Muscle of back (tissue), 13 donors: ENCODE measurements at places on chromosomes 3 and 15.

DNA sequence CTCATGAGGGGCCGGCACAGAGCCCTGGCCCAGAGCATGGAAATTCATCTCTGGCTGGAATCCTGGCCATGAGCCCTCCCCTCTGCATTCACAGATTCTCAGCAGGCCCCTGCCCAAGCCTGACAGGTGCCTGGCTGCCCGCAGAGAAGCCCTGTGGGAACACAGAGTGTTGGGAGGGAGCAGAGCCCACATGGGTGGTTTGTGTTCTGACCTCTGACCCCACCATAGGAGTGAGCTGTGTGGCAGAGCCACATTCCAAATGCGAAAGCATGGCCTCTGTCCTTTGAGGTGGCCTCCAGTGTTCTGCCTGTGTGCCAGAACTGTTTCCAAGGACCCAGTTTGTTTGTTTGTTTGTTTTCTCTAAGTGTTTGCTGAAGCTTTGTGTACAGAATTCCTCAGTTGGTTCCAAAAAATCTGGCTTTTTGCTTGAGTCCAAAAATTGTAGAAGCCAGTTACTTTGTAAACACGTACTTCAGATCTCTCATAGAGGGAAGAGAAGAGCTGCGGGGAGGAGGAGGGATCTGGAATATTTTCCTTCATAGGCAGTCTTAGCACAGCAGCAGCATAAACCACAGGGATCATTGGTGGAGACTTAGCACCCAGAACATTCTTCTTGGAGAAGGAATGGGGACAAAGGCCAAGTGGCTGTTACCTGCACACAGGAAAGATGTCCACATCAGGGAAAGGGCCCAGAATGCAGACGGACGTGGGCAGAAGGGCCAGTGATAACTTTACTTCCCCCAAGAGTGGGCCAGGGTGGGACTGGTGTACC is 36.0 kb downstream of the GRAMD2A start:
- no peak for DNase-seq

GRCh38 chr3:57892423-57892822 is 115.8 kb upstream of the FLNB start:
- no peak for DNase-seq

GRCh38 chr3:173725507-173725906 is 328.0 kb downstream of the NLGN1 start:
- DNase-seq, result no peak

GRCh38 chr3:110813541-110813940 is 258.1 kb upstream of the NECTIN3 start:
- no peak for DNase-seq

DNA sequence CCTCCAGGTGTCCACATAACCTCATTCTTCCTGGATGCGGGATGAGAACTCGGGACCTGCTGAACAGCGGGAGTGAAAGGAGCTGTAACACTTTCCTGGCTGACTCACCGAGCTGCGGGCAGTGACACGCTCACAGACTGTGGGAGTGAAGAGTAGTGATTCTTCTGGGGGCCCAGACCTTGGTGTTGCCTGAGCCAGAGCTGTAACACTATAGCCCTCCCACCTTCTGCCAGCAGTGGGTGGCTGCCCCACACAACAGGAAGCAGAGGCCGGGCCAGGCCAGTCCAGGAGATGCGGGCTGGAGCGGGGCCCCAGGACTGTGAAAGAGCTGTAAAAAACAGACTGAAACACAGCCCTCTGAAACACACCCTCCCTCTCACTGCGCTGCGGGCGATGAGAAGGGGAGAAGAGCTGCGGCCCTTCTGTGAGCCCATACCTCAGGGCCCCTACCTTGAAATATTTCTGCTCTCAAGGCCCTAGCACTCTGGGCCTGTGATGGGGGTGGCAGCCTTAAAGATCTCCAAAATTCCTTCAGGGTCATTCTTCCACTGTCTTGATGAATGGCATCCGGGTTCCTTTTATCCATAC is 464.0 kb upstream of the CCDC54 start:
- DNase-seq, result no peak

- no peak for DNase-seq
These were observed 220.9 kb upstream of the ICE2 start for GRCh38 chr15:60699845-60700244.

DNA sequence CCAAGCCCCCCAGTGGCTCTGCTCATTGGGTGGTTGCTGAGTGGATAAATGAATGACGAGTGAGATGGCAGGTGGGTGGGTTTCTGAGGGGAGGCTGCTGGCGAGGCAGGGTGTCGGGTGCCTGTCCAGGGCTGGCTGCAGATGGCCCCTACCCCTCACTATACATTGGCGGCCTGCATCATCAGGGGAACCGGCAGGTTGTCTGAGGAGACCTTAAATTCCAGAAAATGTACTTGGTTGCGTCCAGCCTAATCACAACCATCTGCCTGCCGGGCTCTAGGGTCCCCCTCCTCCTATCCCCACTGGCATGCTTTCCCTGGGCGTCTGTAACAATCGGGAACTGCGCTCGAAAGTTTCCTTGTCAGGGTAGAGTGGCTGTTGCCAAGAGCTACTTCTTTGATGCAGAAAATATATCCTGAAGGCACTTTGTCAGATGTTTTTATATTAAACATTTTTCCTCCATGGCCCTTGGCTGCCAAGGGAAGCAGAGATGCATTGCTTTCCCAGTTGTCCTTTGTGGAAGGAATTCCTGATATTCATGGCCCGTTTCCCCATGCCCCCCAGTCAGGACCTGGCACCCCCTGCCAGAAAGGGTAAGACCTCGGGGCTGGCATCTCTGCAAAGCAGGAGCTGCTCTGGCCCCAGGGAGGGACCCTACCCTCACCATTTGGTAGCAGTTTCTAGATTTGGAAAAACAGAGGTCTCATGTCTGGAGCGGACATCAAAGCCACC is 22.9 kb downstream of the SMAD6 start:
- no peak for DNase-seq

- DNase-seq, result no peak
These were observed 35.5 kb downstream of the DZIP1L start for GRCh38 chr3:138079901-138080300.

GRCh38 chr3:58237238-58237940 is at the start of gene ABHD6:
Gene ABHD6 (plus strand): TSS chr3:58237792. CDS start chr3:58256587, 18,795 bp downstream.
- DNase-seq, result peak; percentile 95

- no peak for DNase-seq
These were observed 24.1 kb downstream of the GABPB1 start for GRCh38 chr15:50330921-50331320.

DNA sequence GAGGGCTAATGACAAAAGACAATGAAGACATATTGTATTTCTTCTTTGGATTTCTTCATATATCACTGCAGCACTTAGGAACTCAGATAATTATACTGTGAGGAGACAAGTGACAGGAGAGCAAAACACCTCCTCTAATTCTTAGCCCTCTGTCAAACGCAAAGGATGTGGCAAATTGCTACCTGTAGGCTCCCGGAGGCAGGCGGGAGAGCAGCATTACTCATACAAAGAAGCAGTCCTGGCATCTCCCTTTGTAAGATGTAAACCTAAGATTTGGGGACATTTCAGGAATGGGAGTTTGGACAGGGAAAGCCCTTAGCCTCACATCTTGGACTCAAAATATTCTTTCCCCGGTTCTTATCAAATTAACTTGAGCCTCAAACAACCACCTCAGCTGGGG is 460.8 kb downstream of the SOX2 start:
- DNase-seq, result no peak

- DNase-seq, result no peak
These were observed 12.2 kb downstream of the MYLK start for GRCh38 chr3:123871946-123872345.

- DNase-seq, result peak; percentile 48
These were observed 308.5 kb downstream of the SV2B start for GRCh38 chr15:91408476-91409076.

DNA sequence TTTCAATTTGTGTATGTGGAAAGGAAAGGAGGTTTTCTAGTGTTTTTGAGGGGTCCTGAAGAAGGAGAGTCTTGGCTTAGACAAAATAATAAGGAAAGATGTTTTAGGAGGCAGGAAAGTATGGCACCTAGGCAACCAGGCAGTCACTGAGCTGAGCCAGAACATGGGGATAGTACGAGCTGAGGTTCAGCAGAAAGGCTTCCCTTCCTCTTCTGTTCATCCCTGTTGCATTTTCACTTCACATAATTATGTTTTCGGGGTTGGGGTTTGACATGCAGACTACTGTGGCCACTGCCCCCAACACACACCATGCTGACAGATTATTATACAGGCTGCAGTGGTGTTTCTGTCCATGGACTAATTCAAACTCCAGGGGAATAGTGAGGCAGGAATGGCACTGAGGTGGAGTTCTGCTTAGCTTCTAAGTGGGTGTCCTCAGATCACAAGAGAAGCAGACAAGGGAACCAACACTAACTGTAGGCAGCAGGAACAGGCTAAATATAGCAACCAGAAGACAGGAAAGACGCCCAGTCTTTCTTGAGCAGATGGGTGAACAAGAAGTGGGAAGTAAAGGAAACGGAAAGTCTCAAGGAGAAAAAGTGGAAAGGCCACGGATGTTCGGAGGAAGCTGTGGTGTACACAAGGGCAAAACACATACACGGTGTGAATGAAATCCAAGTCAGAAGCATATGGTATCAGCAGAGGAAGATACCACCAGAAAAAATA is 305.8 kb downstream of the PLCL2 start:
- DNase-seq, result peak; percentile 29

GRCh38 chr3:121836064-121836463 is 1.1 kb downstream of the EAF2 start:
- no peak for DNase-seq

GRCh38 chr3:179068779-179069530 is 2.7 kb downstream of the ZMAT3 start:
- no peak for DNase-seq

- DNase-seq, result no peak
These were observed 25.8 kb upstream of the SCAANT1 start for GRCh38 chr3:63937661-63938651.

GRCh38 chr3:172635588-172635987 is 75.3 kb downstream of the NCEH1 start:
- DNase-seq, result no peak

- DNase-seq, result no peak
These were observed 357.8 kb downstream of the VPS13C start for GRCh38 chr15:61702224-61703020.

DNA sequence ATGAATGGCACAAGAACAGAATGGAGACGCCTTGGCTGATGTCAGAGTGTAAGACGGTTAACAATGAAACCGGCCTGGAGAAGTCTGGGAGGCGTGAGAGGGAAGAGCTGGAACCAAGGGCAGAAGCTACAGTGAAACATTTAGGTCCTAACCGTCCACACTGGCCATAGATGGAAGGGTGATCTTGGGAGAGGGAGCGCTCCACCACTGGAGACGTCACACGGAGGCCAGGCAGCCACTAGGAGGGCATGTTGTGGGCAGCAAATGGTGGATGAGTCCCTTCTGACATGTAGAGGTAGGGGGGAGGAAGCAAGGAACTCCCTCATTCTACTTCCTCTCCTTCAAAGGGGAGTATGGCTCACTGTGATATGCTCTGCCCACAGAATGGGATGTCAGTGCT is 23.8 kb downstream of the FEM1B start:
- no peak for DNase-seq

GRCh38 chr3:156859578-156859977 is 33.4 kb downstream of the LEKR1 start:
- DNase-seq, result no peak

GRCh38 chr15:62666046-62666445 is 376.5 kb upstream of the TPM1 start:
- DNase-seq, result no peak

DNA sequence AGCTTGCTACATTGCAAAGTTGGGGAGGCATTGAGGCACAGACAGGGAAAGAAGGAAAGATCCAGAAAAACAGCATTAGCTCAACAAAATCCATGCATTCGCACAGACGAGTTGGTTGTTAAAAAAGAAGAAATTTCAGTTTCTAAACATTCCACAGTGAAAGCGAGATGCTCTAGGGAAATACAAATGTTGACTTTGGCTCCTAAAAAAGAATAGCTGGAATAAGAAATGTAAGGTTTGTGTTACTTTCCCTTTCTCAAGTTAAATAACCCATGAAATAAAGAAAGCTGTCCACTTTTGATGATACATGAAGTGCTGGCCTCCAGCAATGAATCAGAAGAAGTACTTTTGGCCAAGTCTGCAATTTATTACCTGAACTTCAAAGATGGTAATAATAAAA is 465.1 kb downstream of the ERC2 start:
- peak; percentile 76 for DNase-seq

DNA sequence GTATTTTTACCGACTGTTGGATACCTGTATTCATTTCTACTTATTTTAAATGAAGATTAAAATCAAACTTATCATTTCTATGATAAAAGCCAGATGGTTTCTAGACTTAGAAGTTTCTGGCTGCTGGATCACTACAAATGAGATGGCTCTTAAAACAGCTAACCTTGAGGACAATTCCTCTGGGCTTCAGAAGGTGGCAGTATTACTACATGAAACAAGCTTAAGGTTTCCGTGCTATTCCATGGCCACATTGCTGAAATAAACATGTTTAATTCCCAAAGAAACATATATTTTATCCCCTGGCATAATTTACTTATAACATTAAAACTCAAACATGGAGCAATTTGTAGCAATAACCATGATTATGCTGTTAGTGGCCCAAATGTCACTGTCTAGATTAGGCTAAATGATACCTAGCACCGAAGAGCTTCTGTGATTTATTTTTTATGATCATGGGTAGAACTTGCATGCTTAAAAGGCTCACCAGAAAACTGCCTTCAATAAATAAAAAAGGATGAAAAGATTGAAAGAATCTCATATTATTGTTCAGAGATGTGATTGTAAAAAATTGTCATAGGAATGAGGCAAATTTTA is 204.0 kb upstream of the NANOGP8 start:
- DNase-seq, result peak; percentile 58

GRCh38 chr3:30516238-30516637 is 90.2 kb upstream of the TGFBR2 start:
- no peak for DNase-seq
